ENCODE measurements at places on chromosomes 1 and 21.

- no peak for DNase-seq
These were observed 48.0 kb upstream of the WLS start for GRCh38 chr1:68280286-68280685.

DNA sequence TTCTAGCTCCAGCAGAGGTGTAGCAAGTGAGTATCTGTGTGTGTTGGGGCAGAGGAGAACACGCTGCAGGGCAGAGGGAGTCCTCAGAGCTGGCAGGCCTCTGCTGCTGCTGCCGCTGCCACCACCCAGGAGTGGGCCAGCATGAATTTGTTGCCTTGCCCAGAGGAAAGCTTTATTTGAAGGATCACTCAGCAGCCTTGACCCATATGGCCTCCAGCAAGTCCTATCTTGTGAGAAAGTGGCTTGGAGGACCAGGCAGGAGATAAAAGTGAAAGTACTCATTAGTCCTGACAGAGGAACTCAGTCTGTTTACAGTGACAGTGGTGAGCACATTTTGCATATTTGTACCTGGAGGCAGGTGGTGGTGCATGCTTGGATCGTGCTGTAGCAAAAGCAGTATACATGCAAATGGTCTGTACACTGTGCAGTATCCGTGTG is 3.1 kb downstream of the TRAF5 start:
- DNase-seq, result no peak

- DNase-seq, result no peak
These were observed 20.8 kb downstream of the MTR start for GRCh38 chr1:236815941-236816340.

DNA sequence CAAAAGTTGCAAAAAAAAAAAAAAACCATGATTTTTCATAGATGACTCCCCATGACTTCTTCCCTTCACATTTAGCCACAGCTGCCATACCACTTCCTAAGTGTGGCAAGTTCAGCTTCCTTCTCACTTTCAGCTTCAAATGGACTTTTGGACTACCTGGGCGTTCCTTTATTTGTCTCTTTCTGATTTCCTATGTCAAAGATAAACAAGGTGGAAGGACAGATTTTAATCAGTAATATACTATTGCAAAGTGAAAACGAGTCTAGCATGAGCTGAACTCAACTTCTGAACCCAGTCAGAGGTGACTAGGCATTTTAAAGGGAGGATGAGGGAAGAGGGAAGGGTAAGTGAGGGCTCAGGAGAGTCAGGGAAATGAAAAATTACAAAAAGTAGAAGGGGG is 14.4 kb upstream of the SCCPDH start:
- DNase-seq, result no peak

DNA sequence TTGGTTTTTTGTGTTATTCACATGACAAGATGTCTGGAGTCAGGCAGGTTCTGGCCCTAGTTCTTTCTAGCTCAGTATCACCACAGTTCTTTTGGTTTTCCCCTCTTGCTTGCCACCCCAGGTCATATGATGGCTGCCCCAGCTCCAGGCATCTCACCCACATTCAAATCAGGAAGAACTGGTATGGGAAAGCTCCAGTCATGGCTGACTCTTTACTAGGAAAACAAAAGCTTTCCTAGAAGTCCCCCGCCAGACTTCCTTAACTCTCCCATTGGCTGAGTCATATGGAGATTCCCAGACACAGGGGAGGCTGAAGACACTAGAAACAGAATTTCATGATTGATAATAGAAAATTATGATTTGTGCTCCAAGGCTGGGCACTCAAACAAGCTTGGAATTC is 22.1 kb upstream of the EYA3 start:
- DNase-seq, result no peak

DNA sequence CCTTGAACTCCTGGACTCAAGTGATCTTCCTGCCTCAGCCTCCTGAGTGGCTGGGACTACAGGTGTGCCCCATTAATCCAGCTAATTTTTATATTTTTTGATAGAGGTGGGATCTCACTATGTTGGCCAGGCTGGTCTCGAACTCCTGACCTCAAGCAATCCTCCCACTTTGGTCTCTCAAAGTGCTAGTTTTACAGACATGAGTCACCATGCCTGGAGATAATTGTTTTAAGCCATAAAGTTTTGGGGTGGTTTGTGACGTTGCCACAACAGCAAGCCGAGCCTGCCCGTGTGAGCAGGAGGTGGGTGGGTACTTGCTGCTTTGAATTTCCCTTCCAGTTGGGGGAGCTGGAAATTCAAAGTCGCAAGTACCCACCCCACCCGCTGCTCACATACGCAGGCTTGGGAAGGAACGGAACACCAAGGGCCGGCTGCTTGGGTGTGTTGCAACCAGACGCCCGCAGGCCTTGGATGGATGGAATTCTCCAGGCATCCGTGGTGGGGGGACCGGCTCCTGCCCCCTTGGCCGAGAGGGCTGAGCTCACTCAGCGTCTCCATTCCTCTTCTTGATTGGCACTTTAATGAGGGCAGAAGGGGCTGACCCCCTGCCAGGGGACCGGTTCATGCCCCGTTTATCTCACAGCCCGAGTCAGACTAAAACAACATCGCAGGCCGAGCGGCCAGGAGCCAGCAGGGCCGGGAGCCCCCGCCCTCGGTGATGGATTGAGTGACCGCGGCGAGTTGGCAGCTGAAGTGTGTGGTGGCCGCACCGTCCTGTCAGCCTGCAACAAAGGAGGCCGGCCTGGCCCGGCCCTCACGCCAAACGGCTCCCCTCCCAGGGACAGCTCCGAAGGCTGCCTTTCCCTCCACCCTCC is 78.1 kb downstream of the DHRS3 start:
- peak; percentile 72 for DNase-seq

- peak; percentile 82 for DNase-seq
These were observed 50.0 kb downstream of the TBCE start for GRCh38 chr1:235417086-235417697.

- no peak for DNase-seq
These were observed 74.7 kb downstream of the MEGF6 start for GRCh38 chr1:3536420-3537195.

DNA sequence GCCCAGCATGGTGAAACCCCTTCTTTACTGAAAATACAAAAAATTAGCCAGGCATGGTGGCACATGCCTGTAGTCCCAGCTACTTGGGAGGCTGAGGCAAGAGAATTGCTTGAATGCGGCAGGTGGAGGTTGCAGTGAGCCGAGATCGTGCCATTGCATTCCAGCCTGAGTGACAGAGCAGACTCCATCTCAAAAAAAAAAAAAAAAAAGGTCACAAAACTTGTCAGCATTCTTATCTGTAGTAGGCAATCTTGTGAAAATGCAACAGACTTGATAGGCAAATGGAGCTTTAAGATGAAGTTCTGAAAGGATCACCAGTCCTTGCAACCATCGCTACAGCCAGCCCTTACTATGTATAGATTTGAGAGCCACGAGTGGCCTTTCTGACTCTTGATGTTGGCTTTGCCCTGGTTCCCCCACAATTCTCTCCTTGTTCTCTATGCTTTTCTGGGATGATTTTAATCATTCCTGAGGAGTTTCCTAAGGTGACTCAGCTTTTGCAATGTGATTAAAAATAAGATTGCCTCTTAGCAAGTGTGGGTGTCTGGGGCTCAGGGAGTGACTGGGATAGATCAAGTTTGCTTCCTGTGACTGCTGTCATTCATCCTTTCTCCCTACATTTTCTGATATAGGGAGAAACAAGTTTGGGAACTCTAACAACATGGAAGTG is 7.1 kb upstream of the MAP1LC3C start:
- DNase-seq, result no peak

DNA sequence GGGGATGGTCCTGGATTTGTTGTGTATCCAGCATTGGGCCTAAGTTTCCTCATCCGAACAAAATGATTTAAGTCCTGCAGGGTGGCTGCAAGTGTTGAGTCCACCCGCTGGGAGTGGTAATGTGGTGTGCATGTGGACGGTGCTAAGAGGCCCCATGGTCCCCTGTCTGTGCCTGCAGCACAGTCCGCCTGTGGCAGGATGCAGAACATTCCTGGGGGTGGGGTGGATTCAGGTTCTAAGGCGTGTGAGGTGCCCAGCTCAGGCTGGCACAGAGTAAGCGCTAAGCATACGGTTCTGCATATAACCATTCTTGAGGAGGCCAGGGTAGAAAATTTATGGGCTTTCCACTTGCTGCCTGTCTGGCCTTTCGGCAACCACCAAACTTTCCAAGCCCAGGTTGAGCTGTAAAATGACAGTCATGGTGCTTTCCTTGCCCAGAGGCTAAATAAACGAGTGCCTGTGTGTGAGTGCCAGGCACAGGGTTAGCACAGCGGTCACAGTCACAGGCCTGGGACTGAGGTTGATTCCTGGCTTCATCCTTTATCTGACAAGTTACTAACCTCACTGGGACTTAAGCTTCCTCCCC is 30.7 kb downstream of the SLC2A1 start:
- no peak for DNase-seq

DNA sequence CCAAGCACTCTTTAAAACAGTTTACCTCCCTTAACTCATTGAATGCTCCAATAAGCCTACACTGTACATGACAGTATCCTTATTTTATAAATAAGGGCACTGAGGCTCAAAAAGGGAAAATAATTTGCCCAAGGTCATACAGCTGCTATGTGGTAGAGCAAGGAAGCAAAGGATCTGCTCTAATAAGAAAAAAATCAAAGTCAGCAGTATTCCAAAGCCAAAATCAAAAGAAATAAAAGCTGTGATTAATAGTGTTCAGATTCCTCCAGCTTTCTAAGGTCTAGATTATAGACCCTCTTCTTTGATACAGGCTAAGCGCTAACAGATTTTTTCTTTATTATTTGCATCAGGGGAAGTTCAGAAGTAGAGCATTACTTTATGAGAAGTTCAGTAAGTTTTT is 39.3 kb downstream of the IL12RB2 start:
- DNase-seq, result no peak

GRCh38 chr1:174550296-174550695 is 102.5 kb downstream of the GPR52 start:
- no peak for DNase-seq

- DNase-seq, result no peak
These were observed 8.9 kb downstream of the MFAP2 start for GRCh38 chr1:16971341-16972188.

- DNase-seq, result no peak
These were observed 59.3 kb downstream of the EYA3 start for GRCh38 chr1:28028873-28029654.

DNA sequence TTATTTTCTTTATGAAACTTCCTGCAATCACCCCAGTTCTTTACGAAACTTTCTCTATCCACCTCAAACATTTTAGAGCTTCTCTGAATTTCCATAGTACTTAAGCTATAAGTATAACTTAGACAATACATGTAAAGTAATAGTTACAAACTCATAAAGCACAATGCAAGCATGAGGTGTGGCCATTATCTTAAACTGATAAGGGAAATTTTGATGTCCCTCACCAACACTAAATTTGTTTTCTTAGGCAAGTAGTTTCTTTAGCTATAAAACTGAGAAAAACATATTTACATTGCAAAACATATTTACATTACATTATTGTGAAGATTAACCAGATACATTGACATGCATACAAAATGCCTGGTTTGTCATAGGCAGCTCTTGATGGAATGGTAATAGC is 146.4 kb upstream of the ATP1B1 start:
- DNase-seq, result no peak

GRCh38 chr1:29454616-29455380 is 218.5 kb downstream of the PTPRU start:
- no peak for DNase-seq

- no peak for DNase-seq
These were observed 24.2 kb downstream of the UBASH3A start for GRCh38 chr21:42427809-42428419.

GRCh38 chr1:159030877-159031447 is 21.3 kb downstream of the IFI16 start:
- DNase-seq, result no peak

GRCh38 chr21:46052703-46053651 is 44.9 kb upstream of the COL6A2 start:
- no peak for DNase-seq

DNA sequence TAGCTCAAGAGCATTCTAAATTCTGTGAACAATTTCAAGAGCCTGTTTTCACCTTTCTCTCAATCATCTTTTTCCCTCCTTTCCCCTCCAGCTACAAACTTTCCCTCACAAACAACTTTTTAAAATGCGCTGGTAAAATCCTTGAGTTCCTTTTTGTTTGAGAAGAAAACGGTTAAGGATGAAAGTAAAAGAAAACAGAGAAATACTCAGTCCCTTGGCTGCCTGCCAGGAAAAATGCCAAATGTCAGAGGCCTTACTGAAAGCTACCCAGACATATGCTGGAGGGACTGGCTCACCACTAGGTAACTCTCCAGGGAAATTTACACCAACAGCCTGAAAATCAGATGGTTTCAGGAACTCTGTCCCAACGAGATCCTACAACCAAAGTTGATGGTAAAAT is 11.0 kb upstream of the SERBP1 start:
- peak; percentile 48 for DNase-seq

GRCh38 chr1:33060579-33061083 is 20.3 kb upstream of the AZIN2 start:
- no peak for DNase-seq

GRCh38 chr1:7366955-7367665 is 404.0 kb upstream of the VAMP3 start:
- DNase-seq, result no peak

GRCh38 chr1:155003766-155004351 is 1.3 kb downstream of the ZBTB7B start:
- DNase-seq, result no peak

GRCh38 chr21:34843562-34843961 is 174.8 kb downstream of the CLIC6 start:
- DNase-seq, result no peak

- no peak for DNase-seq
These were observed 1.2 kb upstream of the TMPRSS3 start for GRCh38 chr21:42396799-42397745.

DNA sequence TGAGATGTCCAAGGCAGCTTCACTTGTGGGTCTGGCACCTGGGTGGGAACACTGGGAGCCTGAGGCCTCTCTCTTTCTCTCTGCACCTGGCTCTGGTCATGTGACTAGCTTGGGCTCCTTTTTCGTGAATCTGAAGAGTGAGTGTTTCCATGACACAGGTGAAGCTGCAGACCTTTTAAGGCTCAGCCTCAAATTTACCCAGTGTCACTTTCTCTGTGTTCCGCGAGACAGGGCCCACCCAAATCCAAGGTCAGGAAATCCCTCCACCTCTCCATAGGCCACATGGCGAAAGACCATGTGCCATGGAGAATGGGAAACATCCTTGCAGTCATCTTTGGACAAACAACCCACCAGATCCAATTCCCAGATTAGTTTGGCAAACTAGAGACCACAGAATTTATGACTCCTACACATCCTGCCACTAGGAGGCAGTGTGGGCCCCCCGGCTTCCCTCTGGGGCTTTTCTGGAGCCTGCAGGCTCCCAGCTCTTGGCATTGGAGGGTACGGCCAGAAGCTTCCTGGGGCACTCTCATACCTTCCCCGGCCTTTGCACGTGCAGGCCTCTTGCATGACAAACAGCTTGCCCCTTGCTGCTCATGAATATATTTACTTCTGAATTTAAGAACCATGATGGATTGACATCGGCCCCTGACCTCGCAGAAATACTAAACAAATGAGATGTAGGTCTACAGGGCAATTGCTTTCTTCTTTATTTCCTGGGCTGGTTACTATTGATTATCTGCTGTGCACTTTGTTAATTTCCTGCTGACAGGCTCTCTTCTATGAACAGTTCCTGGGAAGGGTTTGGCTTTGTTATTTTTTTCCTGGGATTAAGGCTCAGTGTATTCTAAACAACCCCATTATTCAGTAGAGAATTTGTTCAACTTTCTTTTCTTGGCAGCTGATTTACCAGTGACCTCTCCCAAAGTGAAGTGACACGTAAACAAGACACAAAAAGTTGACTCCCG is 180.7 kb downstream of the KAZN start:
- DNase-seq, result peak; percentile 71

GRCh38 chr1:150083907-150084306 is 16.3 kb downstream of the VPS45 start:
- DNase-seq, result no peak
